Kidney glomerular epithelial cell (primary cell): ENCODE measurements at places on chromosomes 16 and 17.

GRCh38 chr17:78676412-78677302, 99.5 kb upstream of the DNAH17 start:
- no peak for DNase-seq

DNA sequence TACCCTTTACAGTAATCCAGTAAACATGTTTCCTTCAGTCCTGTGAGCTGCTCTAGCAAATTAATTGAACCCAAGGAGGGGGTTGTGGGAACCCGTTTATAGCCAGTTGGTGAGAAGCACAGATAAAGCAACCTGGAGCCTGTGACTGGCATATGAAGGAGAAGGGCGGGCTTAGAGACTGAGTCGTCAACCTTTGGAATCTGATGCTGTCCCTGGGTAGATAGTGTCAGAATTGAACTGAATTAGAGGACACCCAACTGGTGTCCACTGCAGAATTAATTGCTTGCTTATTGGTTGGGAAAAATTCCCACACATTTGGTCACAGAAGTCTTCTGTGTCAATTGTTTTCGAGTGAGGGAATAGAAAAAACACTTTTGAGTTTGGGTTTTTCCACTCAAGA, 12.8 kb upstream of the RSKR start:
- DNase-seq: no peak

GRCh38 chr17:39239640-39240314, 14.0 kb upstream of the STAC2 start:
- DNase-seq: no peak

DNA sequence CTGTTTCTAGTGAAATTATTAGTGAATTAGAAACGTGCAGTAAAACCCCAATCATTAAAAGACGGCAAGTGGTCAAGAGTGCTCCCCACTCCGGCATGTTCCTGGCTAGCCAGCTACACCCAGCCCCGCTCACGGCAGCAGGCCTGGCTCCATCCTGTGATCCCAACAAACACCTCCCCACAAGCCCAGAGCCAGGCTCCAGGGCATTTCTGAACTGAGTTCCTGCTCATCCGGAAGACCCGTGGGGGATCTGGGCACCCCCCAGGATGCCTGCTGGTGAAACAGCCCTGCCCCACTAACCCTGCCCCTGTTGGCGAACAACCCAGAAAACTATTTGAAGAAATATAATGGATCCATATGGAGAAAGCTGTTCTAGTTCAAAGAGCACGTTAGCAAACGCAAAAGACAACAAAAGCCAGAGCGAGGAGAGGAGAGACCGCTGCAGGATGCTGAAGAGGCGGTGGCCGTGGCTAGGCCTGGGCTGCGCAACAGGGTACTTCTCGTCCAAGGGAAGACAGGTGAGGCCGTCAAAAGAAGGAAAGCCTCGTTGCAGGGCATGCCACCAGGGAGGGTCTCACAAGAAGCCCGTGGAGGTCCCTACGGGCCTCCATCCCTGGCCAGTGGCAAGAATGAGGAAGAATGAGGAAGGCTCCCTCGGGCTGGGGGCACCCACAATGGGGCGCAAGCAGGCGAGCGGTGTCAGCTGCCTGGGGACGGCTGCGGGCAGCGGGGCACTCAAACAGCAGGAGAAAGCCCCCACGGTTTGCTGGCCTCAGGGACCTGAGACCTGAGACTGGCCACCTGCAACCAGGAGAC, 19.2 kb downstream of the SLC16A3 start:
- no peak for DNase-seq

- no peak for DNase-seq
Measured at GRCh38 chr16:54976651-54977200, 46.1 kb downstream of the IRX5 start.

GRCh38 chr16:78553268-78554039, 454.0 kb downstream of the WWOX start:
- no peak for DNase-seq

- no peak for DNase-seq
Measured at GRCh38 chr16:17370223-17370707, 100.5 kb downstream of the XYLT1 start.

DNA sequence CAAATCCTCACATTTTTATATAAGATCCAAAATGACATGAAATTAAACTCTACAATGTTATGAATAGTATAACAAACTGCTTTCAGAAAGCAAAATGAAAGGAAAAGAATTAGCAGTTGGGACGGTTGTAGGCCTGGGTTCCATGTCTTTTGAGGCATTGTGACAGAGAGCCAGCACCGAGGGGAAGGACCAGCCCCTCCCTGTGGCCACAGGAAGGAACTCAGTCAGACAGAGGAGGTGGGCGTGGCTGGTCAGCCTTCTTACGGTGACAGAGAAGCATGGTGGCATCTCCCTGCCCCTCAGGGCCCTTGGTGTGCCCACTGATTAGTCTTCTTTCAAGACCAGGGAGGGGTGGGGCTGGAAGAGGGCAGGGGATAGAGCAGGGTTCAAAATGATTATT, 5.7 kb downstream of the ZNF319 start:
- no peak for DNase-seq

DNA sequence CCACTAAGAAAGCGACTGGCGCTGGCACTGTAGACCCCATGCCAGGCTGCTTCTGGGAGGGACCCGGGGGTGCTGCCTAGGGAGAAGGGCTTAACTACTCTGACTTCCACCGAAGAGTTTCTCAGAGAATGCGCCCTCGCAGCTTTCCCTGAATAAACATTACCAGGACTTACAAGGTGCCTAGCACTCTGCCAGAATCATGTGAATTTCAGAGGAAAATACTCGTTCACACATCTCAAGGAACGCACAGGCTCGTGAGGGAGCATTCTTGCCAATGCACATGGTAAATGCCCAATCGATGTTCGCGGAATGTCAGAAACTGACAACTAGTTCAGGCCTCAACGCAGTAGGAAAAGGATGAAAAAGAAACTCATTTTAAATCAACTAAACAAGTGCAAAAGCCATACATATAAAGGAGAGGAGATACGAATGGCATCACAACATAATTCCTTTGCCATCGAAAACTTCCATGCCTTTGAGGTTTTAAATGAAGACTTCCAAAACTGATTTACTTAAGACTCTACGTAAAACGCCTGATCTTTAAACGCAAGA, 999 bp downstream of the CMC2 start:
- no peak for DNase-seq

- DNase-seq: peak; percentile 37
Measured at GRCh38 chr17:47978324-47978723, 7.4 kb downstream of the CDK5RAP3 start.

GRCh38 chr17:77822302-77823030, 136.0 kb upstream of the TNRC6C start:
- DNase-seq: no peak

DNA sequence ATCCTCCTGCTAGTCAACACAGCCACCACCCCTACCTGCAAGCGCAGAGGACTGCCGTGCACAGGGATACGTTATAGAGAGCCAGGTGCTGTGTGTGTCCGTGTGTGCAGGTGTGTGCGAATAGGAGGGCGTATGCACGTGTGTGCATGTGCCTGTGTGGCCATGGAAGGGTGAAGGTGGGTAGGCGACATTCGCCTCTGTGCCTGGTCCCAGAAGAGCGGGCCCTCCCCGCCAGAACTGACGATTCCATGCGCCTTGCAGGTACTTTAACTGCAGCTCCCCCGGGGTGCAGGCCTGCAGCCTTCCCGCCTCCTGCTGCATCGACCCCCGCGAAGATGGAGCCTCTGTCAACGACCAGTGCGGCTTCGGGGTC, 8.7 kb downstream of the PDE6G start:
- DNase-seq: no peak

DNA sequence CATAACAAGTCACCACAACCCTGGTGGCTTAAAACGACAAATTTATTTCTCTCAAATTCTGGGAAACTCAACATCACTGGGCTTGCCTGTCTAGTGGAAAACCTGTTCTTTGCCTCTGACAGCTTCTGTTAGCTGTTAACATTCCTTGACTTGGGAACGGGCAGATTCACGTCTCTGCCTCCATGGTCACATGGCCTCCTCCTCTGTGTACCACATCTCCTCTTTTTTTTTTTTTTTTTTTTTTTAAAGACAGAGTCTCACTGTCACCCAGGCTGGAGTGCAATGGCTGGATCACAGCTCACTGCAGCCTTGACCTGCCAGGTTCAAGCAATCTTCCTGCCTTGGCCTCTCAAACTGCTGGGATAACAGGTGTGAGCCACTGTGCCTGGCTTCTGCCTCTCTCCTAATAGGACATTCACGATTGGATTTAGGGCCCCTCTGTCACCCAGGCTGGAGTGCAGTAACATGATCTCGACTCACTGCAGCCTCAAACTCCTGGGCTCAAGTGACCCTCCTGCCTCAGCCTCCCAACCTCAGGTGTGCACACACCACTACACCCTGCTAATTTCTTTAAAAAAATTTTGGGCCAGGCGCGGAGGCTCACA, 11.7 kb upstream of the LLGL1 start:
- no peak for DNase-seq

DNA sequence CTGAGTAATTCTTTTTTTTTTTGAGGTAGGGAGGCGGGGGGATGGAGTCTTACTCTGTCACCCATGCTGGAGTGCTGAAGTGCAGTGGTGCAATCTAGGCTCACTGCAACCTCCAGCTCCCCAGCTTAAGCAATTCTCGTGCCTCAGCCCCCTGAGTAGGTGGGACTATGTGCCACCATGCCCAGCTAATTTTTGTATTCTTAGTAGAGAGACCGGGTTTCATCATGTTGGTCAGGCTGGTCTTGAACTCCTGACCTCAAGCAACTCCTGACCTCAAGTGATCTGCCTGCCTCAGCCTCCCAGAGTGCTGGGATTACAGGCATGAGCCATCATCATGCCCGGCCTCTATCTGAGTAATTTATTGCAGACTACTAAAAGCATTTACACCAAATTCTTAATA, 19.4 kb downstream of the KPNB1 start:
- DNase-seq: no peak

- peak; percentile 1 for DNase-seq
Measured at GRCh38 chr16:56013962-56014552, 138.9 kb upstream of the CES5A start.

DNA sequence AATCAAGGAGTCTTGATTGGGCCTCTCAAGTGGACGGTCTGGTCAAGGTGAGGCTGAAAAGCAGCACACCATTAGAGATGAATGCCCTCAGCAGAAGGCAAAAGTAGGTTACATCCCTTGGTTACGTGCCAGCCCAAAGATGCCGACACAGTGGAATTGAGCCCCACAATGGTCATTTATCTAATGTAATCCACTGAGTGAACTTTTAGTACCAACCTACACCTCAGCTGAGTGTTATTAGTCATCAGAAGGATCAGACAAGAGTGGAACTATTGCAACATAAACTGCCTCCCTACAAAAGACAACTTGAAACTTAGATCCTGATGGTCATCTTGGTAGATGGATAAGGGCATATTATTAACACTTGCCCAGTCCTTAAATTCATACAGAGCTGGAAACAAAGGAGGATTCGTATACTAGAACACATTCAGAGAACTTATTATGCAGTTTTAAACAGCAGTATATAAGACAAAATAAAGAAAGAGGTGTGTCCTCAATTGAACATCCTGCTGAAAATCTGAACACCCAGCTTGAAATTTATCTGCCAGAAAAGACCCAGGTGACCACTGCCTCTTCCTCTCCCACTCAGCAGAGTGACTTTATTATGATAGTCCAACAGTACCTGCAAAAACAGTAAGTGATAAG, 2.8 kb downstream of the DCUN1D3 start:
- DNase-seq: peak; percentile 21

- no peak for DNase-seq
Measured at GRCh38 chr17:81125573-81126081, 39.7 kb upstream of the PVALEF start.

DNA sequence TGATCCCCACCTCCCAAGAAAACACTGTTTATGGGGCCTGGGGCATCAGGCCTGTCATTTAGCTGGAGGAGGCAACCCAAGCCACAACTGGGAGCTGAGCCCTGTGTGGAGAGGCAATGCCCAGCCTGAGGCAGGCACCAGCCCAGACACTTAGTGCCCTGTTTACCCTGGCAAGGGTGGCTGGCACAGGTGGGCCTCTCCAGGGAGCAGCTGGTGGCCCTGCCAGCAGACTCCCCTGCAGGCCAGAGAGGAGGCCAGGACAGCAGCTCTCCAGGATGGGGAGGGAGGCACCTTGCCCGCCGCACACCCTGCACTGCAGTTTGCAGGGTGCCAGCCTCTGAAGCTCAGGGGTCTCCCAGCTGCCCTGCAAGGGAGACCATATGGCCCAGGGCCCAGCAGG, 9.1 kb upstream of the TMEM92 start:
- DNase-seq: no peak

GRCh38 chr16:31529108-31529936, 1.6 kb downstream of the AHSP start:
- no peak for DNase-seq

GRCh38 chr17:77802811-77803220, 155.7 kb upstream of the TNRC6C start:
- DNase-seq: no peak
